ENCODE measurements at places on chromosomes 3 and 15.
A peak's percentile ranks its signal among the peaks of the same experiment; 100 is the strongest.

- DNase-seq: no peak
Measured at GRCh38 chr3:55521064-55521737, 34.1 kb upstream of the WNT5A start.

DNA sequence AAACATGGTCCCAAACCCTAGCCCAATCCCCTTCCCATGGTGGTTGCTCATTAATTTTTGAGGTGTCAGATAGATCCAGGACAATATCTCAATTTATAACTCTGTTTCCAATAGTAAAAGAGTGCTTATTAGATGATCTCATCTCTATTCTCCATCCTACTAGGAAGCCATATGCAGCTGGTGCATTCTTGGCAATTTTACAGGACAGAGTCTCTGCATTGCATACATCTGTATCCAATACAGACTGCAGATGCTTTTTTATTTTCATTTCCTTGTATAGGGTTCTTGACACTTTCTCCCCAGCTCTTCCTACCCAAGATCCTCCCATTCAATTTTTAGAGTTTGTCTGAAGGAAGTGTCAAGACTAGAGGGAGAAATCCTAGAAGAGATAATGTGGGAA lies 194.8 kb upstream of the DPH6 start:
- DNase-seq: peak; percentile 58

DNA sequence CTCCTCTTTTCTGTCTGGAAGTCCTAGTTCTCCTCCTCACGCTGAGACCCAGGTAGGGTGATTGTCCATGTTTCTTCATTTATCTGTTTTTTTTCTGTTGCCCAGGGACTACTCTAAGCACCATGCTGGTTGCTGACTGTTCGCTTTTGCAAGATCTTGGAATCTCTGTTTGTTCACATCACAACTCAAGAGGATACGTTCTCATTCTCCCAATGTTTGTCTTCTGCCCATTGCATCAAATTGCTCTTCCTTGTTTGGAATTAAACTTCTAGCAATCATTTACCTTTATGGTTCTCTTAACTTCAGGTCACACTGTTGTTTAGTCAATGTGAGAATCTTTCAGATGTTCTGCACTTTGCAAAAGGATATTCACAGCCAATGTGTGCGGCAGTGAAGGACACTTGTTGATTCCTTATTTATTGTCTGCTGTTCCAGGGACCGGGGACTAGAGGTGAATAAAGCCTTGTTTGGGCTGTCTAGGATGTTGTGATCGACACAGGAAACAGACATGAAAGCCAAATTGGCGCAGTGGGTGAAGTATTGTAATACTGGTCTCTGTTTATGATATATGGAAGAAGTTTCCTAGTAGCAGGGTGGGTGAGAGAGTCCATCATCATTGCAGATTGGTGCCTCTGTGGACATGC lies 24.5 kb downstream of the LPP start:
- no peak for DNase-seq

GRCh38 chr3:155766206-155766605 lies 21.3 kb upstream of the PLCH1 start:
- peak; percentile 47 for DNase-seq

- no peak for DNase-seq
Measured at GRCh38 chr3:192170031-192170430, 557.3 kb downstream of the FGF12 start.

DNA sequence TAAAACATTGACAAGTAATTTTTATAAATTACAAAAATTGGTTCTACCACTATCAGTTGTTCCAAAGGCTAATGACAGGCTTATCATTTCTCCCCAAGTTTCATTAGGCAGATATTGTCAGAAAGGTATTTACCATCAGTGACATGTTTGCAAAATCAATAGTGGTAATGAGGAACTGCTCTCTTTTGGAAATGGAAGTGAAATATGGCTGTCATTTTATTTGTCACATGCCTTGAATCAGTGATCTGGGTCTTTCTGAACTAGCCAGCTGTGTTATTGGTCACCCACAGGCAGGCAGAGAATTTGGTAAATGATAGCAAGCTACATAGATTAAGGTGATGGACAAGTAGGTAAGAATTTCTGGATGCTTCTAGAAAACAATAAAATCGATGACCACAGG lies 268.0 kb upstream of the ARHGEF26 start:
- no peak for DNase-seq

- DNase-seq: no peak
Measured at GRCh38 chr3:14411166-14411526, 8.7 kb downstream of the SLC6A6 start.

- DNase-seq: no peak
Measured at GRCh38 chr3:148763156-148763680, 64.4 kb upstream of the CPB1 start.
